ENCODE measurements at places on chromosomes 6 and 20.

DNA sequence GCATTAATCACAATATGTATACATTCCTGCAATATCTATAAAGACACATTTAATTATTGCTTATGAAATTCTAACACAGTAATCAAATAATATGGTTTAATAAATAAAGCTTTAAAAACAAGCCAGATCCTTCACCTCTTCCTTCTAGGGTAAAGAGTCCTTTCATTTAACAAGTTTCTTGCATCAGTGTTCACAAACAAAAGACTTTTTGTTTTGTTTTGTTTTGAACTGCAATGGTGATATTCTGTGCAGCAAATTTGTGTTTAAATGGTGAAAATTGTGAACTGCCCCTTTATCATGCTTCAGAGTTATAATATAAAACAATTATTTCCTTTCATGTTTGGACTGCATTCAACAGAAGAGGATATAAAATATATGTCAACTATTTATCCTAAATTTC, 177.3 kb downstream of the EPHA7 start:
- no peak for DNase-seq

DNA sequence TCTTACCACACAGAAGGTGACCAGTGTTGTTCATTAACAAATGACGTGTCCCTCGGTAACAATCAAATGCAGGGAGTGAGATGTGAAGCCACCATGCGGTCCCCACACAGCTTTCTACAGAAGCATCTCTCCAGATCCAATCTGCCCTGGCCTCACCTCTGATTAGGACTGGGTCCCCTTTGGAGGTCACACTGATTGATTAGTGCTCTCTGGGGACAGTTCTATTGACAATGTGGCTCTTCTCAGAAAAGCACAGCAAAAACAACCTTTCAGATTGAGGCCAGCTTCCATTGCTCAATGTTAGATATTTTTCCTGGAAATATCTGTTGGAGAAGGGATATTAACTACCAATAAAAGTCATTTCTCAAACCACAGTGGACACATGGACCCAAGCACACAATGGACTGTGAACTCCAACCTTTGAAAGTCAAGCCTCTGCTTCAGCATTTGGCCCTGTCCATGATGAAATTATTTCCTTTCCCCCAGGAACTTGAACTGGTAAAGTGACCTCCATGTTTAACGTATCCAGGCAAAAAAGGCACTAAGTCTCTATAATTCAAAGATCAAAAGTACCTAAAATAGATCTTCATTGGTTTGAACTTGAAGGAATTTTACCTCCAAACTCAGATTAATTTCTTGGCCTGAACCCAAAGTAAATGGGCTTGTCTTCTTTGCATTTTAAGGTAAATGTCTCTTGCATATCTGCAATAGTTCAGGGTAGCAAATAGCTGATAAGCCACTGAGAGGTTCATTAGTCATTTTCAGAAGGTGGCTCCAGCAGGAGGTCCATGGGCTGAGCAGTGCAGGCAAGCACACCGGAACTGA, 118.5 kb downstream of the FOXA2 start:
- no peak for DNase-seq

DNA sequence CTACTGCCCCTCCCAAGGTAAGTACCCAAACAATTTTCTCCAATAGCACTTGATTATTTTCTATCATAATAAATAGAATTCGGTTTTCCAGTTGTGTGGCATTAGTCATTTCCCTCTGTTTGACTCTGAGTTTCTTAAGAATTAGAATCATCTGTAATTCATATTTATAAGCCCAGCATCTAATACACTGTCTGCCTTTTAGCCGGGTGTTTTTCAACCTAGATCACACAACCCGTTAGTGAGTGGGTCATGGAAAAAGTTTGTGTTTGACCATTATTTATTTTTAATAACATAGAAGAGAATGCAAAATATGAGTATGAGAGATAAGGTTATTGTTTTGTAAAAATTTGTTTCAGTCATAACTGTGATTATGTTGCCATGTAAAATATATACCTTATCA, 701.6 kb downstream of the RFPL4B start:
- DNase-seq = no peak

- DNase-seq = no peak
These were observed 58.3 kb downstream of the TCP11 start for GRCh38 chr6:35082733-35083403.

- no peak for DNase-seq
These were observed 41.3 kb upstream of the ZMYND8 start for GRCh38 chr20:47397652-47398301.

GRCh38 chr6:93164781-93165180, 254.6 kb downstream of the EPHA7 start:
- DNase-seq = no peak

GRCh38 chr6:157261606-157262005, 61.7 kb downstream of the TMEM242 start:
- no peak for DNase-seq

GRCh38 chr6:42532038-42532669, 31.7 kb upstream of the UBR2 start:
- DNase-seq = peak; percentile 51

DNA sequence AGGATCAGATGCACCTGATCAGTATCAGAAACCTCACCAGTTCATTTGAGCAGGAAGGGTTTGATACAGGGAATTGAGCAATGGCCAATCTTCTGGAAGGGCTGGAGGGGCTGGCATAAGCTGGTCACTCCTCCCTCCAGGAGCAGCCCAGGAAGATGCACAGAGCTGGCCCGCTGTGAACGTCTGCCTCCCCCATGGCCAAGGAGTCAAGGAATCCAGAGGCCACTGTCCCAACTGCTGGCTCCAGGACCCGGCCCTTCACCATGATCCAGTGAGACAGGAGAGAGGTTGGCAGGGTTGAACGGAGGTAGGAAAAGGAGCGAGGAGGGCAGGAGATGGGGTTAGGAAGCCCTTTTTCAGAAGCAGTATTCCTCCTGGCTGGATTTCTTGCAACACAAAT, 113.9 kb upstream of the CST7 start:
- no peak for DNase-seq

GRCh38 chr6:56860475-56860874, 94.4 kb upstream of the BEND6 start:
- no peak for DNase-seq

DNA sequence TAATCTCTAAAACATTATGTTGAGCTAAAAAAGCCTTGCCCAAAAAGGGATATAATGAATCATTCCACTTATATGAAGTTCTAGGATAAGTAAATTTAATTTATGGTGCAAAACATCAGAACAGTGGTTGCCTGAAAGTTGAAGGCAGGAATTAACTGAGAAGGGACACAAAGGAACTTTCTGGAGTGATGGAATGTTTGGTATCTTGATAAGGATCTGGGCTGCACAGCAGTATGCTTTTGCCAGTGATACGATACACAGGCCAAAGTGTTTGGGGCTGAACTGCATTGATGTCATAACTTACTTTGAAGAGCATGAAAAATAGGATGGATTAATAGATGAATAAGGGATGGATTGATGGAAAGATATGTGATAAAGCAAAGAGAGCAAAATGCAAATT, 146.1 kb upstream of the LRFN2 start:
- no peak for DNase-seq

- DNase-seq = no peak
These were observed 16.1 kb upstream of the TSBP1 start for GRCh38 chr6:32387589-32388340.

GRCh38 chr6:131574133-131574532, 1.1 kb downstream of the ARG1 start:
- DNase-seq = no peak

- peak; percentile 90 for DNase-seq
These were observed 19.5 kb upstream of the UBE2J1 start for GRCh38 chr6:89371849-89372505.

DNA sequence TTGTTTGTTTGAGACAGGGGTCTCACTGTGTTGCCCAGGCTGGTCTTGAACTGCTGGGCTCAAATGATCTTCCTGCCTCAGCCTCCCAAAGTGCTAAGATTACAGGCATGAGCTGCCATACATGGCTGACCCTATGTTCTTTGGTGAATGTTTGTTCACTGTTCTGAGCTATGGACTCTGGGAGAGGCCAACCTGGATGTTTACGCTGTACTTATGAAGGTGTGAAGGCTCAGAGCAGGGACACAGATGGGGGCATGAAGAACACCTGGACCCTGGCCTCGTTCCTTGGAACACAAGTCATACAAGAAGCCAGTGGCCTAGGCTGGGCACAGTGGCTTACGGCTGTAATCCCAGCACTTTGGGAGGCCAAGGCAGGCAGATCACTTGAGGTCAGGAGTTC, 21.1 kb upstream of the CD24 start:
- no peak for DNase-seq

DNA sequence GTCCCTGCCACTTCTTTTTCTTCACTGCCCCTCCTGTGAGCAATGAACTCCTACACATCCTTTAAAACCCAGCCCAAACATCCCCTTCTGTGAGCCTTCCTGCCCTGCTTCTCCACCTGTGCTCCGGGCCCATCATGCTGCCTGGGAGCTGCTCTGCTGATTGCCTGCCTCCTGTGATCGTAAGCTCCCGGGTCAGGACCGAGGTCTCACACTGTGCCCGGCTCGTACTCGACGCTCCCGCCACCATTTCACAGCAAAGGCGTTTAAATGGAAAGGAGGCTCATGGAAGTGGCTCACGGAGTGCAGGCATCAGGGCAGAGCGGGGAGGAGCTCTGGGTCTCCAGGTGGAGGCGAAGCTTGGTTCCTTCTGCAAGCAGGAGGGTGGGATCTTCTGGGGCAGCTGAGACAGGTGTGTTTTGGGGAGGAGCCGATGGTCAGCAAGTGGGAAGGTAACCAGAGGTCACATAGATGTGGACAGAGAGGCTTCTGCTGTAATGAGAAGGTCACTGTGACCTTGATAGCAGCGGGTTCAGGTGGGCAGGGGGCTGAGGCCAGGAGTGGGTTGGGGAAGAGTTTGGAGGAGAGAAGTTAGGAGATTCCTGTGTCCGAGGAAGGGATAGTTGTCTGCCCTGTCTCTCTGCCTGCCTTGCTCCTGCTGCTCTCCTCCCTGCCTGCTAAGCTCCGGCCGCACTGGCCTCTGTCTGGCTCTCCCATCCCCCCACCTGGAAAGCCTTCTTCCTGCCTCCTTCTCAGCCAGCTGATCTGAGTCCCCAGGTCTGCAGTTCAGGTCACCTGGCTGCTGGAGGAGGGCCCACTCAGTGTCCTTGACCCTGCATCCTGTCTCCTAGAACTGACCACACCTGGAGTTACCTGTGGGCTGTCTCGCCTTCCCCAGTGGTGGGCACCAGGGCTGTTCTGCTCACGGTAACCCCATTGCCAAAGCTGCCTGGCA, 52.7 kb upstream of the FRMD1 start:
- DNase-seq = no peak

DNA sequence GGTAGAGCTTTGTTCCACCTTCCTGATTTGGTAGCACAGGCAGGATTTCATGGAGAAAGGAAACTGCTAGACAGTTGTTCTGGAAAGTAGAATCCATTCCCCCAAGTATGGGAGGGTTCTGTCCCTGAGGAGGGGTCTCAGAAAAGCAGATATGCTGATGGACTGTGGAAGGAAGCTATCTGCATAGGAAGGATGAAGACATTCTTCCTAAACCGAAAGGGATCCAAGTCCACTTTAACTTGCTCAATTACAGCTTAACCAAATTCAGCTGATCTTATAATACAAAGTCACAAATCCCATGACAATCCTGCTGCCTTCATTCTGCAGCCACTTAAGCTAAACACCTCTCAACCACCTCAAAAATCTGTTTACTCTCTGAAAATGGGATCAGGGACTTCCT, 2.6 kb downstream of the MAN1A1 start:
- DNase-seq = no peak

DNA sequence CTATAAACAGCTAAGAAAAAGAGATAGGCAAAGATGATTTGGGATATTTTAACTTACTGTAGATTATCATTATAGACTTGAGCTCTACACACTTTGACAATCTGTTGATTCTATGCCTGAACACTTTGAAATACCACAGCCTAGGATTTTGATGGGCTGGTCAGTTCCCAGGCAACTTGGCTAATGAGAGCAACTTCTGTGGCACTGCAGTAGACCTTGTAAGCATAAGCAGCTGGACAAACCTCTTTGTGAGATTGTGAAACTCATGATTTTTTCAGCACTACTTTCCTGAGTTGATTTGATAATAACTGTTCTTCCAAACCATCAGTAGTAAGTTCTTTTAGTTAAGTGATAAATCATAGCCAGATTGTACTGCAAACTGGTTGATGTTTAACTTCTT, 27.1 kb upstream of the ELOVL5 start:
- DNase-seq = no peak

- DNase-seq = no peak
These were observed 20.8 kb downstream of the TMEM14A start for GRCh38 chr6:52691718-52692117.

DNA sequence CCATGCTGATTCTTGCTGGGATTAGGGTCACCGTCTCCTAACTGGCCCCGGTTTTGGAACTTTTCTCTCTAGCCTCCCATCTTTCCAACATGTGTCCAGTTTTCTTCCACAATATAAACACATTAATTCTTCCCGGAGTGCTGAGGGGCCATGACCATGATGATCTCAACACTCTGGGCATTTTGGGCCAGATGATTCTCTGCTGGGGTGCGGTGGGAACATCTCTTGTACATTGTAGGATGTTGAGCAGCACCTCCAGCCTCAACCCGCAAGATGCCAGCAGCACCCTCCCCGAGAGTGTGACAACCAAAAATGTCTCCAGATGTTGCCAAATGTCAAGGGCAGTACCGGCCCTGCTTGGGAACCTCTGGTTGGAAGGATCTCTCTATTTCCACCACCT, 164.8 kb downstream of the TFAP2C start:
- DNase-seq = no peak

- no peak for DNase-seq
These were observed 36.1 kb downstream of the ELOVL2 start for GRCh38 chr6:11007715-11008608.

- DNase-seq = no peak
These were observed 611.0 kb upstream of the FLRT3 start for GRCh38 chr20:14948416-14948815.

All from B cell (primary cell).